ENCODE measurements at places on chromosomes 3 and 15.

GRCh38 chr3:71859123-71859519, 74.2 kb upstream of the PROK2 start:
- no peak for DNase-seq

- no peak for DNase-seq
Measured at GRCh38 chr3:158788446-158788845, 13.4 kb upstream of the MFSD1 start.

GRCh38 chr3:9582332-9582731, 28.7 kb upstream of the LHFPL4 start:
- DNase-seq, result no peak

GRCh38 chr15:65896236-65896635, 26.9 kb downstream of the RAB11A start:
- no peak for DNase-seq

DNA sequence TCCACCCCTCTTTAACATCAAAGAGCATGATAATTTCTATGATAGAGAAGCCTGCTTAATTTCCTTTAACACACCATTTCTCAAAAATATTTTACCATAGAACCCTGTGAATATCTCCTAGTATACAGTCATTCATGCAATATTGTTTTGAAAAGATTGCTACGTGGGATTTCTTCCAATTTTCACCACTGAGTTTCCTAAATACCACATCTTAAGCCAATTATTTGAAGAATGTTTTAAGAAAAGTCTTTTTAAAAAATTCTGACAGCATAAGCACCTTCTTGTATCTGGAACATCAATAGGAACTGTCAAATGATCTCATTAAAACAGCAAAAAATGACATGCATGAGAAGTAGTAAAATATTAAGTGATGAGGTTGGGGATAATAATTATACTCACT, 1126.7 kb downstream of the TUSC7 start:
- no peak for DNase-seq

DNA sequence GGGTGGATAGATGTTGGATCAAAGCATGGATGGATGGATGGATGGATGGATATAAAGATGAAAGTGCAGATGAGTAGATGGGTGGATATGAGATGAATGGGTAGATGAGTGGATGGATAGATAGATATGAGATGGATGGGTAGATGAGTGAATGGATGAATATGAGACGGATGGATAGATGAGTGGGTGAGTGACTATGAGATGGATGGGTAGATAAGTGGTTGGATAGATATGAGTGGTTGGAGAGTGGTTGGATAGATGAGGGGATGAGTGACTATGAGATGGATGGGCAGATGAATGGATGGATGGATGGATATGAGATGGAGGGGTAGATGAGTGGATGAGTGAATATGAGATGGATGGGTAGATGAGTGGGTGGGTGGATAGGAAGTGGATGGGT, 204.6 kb upstream of the TLE3 start:
- no peak for DNase-seq
